NCI-H510A treated with DMSO at 0.1 percent for 48 hours (cell line): ENCODE measurements at places on chromosomes 2 and 18.

GRCh38 chr2:101290711-101291110 lies 17.8 kb downstream of the RNF149 start:
- no peak for DNase-seq

- DNase-seq, result no peak
These were observed 56.3 kb downstream of the GLI2 start for GRCh38 chr2:120791962-120792297.

- no peak for DNase-seq
These were observed 288.9 kb upstream of the EPAS1 start for GRCh38 chr2:46008091-46008870.

DNA sequence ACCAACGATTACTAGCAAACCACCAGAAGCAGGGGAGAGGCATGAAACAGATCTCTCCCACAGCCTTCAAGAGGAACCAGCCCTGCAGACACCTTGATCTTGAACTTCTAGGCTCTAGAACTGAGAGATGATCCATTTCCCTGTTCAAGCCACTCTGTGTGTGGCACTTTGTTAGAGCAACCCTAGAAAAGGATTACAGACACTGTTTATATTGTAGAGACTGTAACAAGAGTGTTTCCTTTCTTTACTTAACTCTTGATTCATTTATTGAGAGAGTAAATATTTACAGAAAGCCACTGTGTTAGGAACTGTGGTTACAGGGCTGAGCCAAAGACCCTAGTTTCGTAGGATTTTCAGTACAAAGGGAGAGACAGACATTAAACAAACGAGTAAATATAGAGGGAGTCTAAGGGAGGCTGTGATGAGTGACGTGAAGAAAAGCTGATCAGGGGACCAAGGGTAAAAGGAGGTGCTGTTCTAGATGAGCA lies 10.9 kb downstream of the CCDC68 start:
- peak; percentile 66 for DNase-seq

DNA sequence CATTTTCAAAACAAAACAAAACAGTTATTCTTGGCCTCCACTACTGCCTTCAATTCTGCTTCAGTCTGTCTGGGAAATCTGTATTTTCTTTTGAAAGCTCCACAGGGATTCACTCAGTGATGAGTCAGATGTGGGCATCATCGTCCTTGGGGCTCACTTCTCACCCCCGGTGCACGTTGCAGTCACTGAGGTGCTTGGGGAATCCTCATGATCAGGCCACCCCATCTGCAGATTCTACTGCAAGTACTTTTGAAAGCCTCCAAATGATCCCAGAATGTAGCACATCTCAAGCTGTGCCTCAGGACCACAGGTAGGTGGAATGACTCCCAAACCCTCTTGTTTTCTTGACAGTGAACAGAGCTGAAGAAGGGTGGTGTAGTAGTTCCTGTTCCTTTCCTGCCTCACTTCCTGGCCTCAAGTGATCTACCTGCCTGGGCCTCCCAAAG lies 34.3 kb downstream of the LPIN2 start:
- no peak for DNase-seq

DNA sequence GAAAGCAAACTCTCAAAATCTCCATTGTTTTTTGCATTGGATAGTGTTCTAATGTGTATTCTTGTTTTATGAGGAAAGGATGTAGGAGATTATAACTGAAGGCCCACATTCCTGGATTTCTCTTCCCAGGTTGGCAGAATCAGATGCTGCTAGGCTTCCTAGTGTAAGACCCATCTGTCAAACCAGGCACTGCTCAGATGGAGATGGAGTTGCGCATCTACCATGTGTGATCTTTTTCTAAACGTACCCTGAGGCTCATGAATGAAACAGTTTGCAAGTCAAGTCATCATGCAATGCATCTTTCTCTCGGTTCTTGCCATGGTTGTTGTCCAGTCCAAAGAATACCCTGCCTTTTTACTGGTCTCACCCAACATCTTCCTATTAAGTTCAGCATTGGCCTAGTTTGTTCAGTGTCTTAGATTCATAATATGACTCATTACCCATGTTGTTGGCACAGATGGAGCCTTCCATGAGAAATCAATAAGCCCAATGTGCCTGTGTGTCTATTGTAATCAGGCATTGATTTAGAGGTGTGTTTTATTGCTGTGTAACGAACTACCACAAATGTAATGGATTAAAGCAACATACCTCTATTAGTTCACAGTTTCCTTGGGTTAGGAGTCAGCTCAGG lies 127.4 kb downstream of the NYAP2 start:
- no peak for DNase-seq

DNA sequence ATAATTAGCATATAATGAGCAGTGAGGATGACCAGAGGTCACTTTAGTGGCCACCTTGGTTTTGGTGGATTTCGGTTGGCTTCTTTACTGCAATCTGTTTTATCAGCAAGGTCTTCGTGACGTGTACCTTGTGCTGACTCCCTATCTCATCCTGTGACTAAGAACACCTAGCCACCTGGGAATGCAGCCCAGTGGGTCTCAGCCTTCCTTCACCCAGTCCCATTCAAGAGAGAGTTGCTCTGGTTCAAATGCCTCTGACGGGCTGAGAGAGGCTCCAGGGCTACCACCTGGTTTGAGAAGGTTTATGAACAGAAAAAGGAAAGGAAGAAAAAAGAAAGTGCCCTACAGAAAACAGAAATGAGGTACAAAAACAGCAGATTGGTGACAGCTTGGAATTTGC lies 738.7 kb downstream of the SOCS6 start:
- DNase-seq, result no peak

GRCh38 chr18:76587147-76587878 lies 92.3 kb upstream of the ZNF516 start:
- DNase-seq, result no peak

DNA sequence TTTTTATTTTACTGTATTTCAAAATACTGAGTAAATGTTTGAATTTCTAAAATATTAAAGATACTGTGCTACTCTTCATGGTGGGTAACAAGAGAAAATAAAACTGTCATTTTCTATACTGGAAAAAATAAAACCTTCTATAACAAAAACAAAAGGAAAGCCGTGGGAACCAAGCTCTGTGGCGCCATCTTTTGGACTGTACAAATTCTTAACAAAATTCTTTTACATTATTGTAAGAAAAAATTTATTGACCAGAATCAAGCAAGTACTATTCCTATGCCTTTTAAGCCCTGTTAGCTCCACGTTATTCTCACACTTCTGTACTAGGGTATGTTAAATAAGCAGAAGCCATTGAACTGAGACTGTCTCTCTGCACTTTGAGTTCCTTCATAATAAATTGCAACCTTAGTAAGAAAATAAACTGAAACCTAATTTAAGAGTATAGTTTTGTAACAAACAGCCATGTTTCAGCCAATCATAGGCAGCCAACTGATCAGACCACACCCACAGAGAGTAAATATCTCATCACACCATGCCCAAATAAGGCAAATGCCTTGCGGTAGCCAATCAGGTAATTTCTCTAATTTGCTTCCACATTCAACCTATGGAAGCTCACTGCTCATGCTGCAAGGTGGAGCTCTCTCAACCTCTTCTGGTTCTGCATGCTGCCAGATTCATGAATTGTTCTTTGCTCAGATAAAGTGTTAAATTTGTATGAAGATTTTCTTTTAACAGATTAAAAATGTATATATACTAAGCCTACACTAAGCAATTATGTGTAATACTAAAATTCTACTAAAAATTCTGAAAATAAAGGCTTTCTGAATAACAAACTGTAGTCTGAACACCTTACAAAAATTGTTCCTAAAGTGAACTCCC lies 42.2 kb downstream of the HIBCH start:
- peak; percentile 15 for DNase-seq

DNA sequence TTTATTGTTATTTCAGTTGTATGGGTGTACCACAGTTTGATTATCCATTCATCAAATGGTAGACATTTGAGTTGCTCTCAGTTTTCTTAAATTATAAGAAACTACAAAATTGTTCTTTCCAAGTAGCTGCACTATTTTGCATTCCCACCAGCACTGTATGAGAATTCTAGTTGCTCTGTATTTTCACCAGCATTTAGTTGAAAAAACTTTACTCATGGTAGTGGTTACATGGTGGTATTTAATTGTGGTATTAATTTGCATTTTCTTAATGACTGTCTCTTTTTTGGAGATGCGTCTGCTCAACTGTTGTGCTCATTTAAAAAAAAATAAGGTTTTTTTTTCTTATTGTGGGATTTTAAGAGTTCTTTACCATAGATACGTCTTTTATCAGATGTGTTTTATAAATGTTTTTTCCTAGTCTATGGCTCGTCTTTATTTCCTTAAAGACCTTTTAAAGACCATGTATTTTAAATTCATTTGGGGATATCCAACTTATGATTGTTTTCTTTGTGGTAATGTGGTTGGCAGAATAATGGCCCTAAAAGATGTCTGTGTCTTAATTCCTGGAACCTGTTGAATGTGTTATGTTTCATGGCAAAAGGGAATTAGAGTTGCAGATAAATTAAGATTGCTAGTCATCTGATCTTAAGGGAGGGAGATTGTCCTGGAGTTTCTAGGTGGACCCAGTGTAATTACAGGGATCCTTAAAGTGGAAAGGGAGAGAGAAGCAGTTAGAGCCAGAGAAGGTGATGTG lies 37.4 kb downstream of the UBE2F start:
- no peak for DNase-seq
